ENCODE measurements at places on chromosomes 7 and 10. TPM values are rescaled to one million over a fixed set of nuclear protein-coding genes. Genes with fewer than 3 reads are reported as not detected.

GRCh38 chr7:21261627-21262594, 166.0 kb upstream of the SP4 start:
- DNase-seq, result no peak

ZNF438 gene
- total RNA-seq, result 13.9 TPM

- DNase-seq, result no peak
Observed at GRCh38 chr7:102313997-102314780, 27.5 kb downstream of the SH2B2 start.

SLC13A1 gene
- not detected for total RNA-seq

GRCh38 chr10:15387021-15387420, 15.9 kb upstream of the FAM171A1 start:
- no peak for DNase-seq

- no peak for DNase-seq
Observed at GRCh38 chr7:18520450-18521235, 25.1 kb downstream of the HDAC9 start.

RAB19 gene
- not detected for total RNA-seq

DNA sequence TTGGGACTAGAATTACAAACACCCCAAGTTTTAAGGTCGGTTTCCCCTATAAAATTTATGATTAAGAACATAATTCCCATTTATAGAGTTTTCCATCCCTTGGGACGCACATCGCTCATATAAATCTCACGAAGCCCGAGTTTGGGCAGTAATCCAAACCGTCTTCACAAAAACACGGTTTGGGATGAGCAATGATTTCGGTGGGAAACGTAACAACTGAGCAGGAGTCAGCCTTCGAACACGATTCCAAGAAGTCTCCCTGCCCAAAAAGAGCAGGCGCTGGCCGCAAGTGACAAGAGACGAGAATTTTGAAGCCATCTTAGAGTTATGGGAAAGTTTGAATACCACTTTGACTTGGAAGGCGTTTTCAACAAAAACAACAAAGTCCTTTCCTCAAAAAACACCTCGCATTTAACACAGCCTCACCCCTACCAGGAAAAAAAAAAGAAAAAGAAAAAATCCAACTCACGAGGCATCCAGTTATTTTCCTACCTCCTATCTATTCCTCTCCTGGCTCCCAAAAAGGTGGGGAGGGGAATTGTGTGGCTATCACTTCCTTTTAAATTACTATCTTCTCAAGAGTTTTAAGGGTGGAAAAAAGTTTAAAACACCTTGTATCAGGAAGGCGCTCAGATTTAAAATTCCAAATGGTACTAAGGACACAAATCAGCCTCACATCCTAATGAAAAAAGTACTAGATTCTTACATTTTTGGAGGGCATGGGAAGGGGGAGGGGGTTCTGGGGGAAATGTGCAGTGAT, 1.6 kb downstream of the SEPHS1 start:
- no peak for DNase-seq

DNA sequence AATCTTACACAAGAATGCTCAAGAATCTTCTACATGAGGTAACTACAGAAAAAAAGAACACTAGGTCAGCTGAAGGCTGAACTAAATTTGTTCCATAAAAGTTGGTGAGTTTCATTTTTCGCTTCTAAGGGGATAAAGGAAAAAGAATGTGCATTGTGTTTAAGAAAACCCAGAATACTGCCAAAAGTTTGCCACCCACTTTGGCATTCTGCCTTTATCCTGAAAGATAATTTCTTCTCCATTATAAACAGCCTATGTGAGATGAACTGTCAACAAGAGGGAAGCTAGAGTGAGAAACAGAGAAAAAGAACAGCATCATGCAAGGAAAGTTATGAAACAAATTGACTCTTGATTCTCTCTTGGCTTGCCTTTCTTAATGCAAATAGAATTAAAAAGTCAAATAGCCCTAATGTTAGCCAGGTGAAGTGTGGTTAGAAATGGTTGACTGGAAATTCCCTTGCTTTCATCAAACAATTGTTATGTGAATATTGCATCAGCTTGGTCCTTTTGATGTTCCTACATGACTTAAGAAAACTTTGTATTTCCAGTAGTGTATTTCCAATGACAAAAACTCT, 25.8 kb downstream of the STEAP1 start:
- DNase-seq, result no peak

GRCh38 chr7:20529260-20529659, 86.2 kb upstream of the ABCB5 start:
- DNase-seq, result peak; percentile 9

DNA sequence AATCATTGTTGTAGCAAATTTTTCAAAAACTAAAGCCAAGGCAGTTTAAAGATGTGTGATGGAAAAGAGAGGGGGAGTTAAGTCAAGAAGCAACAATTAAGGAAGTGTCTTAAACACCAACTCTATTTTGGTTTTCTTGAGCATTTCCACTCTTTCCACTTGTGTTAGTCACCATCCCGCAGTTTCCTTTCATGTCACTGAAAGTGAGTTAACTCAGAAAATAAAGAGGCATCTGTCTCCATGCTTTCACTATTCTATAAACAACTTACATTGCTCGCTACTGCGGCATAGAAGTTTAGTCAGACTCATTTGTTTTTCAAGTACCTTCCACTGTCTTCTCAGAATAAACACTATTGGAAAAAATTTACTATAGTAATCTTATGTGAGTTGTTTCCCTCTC, 284.9 kb upstream of the SEMA3D start:
- no peak for DNase-seq

DNA sequence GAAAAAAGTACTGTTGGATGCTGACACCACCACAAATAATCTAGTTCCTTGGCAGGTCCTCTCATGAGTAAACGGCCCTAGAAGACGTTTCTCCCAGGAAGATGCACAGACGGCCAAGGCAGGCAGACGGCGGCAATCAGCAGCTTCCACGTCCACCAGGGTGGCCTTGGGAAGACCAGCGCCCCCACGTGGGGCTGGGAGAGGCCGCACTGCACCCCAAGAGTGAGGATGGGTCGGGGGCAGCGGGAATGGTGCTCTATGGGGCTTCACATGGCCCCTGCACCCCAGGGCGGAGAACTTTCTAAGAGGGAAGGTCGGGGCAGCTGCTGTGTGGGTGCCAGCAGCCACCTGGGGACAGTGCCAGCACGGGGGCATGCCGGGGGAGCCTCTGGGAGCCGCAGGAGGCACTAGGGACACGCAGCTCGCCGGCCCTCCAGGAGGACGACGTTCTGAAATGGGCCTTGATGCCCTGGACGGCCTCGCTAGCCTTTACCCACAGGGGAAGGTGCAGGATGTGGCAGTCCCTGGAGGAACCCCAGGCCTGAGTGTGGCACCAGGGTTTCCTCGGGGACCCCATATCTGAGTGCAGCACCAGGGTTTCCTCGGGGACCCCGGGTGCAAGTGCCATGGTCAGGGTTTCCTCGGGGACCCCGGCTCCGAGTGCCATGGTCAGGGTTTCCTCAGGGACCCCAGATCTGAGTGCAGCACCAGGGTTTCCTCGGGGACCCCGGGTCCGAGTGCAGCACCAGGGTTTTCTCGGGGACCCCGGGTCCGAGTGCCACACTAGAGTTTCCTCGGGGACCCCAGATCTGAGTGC, 539.9 kb downstream of the DNAJB6 start:
- no peak for DNase-seq

ZNF804B gene
- total RNA-seq, result not detected

GRCh38 chr7:136657482-136657921, 210.9 kb upstream of the CHRM2 start:
- DNase-seq, result no peak

DNA sequence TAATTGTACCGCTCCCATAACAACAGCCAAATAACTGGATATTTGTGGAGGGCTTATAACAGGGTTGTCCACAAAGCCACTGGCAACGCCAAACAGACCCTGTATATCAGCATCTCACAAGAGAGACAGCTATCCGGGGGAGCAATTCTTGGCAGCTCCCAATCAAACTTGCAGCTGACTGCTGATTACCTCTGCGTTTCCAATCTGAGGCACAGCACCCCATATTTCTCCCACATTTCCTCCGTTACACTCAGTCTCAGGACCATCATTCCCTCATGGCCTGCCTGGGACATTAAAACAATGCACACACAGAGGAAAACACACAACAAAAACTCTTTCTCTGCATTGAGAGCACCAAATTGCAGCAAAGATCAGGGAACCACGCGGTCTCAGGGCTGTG, 67.8 kb upstream of the SDK1 start:
- DNase-seq, result no peak

DNA sequence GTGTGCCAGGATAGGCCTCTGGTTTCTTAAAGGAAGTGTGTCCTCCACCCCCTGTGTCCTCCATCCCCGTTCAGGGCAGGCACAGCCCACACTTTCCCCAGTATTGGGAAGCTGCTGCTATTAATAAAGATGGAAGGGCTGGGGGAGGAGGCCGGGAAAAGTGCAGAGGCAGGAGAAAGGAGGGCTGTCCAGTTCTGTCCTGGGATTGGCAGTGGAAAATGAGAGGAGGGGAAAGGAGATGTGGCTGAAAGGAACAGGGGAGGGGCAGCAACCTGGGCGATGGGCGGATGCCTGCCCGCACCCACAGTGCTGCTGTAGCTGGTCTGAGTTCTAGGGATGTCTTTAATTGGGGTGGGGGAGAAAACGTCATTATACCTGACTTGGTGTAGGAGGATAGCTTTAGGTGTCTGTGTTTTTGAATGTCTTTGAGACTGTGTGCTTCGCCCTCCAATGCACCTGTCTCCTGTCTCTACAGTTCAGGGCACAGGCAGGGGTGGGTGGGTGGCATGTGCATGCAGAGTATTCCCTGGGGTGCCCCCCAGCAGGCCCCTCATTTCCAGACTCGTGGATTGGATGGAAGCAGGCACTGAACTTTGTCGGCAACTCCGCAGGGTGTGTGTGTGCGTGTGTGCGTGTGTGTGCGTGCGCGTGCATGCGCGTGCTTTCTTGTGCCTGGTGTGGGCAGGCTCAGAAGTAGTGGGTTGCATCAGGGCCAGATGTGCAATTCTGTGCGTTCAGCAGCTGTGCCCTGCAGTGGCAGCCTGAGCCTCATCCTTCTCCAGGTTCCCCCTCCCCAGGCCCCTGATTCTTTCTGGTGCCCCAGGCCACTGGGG, 2.5 kb downstream of the TRIM8 start:
- DNase-seq, result peak; percentile 62

PRLHR gene
- total RNA-seq, result not detected

SPDYE1 gene
- not detected for total RNA-seq

BAIAP2L1 gene
- 2.0 TPM for total RNA-seq

DNA sequence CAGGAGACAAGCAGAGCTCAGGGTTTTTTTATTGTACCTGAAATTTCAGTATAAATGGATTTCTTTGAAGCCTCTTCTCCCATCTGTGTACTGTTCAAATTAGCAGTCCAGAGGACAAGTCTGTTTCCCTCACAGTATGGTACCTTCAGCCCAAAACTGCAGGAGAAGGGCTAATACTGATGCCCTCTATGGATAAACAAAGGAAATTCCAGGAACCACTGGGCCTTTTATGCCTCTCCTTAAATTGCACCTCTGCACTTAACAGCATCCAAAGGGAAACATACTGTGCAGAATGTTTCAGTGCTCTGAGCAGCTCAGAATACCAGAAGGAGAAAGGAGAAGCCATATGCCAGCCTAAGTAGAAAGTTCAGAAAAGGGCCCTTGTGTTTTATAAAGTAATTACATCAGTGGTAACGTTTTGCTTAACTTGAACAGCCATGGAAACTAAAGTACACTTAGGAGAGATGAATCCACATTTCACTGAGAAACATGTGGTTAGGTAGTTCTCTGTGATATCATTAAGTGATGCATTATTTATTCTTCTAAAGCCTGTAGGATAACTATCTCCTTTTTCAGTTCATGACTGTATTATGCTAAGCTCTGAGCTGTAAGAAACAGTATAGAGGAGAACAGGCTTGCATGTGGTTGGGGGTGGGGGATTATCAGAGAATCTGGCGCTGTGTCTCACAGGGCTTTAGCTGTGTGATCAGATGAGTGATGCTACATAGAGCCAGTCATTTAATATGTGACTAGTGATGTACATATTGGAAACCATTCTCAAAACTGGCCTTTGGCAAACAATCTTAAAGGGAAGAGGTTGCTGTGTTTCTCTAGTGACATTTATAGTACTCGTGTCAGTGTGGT, 111.3 kb downstream of the POU6F2 start:
- DNase-seq, result no peak

DNA sequence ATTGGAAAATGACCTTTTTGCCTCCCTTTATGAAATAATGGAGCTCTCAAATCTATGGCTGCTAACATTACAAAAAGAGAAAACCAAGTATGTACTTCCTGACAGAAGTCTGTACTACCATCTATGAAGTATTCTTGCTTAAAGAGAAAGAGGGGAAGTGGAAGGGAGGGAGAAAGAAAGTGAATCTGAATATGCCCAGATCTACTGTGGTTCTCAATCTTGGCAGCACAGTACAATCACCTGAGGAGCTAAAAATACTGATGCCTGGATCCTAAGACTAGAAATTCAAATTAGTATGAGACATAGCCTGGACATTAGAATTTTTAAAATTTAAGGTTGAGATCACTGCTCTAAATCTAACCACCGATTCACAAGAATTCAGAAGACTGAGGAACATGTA, 85.2 kb downstream of the IGF2BP3 start:
- DNase-seq, result no peak

GRCh38 chr7:20157456-20157855, 59.7 kb downstream of the MACC1 start:
- no peak for DNase-seq

RNF133 gene
- total RNA-seq, result 0.47 TPM

DNA sequence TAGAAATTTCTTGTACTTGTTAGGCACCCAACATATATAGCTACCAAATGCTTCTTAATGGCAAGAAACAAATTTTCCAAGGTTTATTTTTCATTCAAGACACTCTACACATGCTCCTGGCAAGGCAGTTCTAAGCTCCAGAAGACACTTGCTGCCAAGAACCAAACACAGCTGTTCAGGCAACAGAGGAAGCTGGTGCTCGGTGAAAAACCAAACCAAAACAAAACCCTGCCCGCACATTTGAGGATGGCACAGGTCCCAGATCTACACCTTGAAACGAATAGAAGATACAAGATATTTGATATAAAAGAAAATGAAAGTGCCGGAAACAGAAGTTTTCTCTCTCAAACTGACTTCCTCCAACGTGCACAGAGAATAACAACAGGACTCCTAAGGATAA, 4.9 kb upstream of the DNTT start:
- no peak for DNase-seq

DNA sequence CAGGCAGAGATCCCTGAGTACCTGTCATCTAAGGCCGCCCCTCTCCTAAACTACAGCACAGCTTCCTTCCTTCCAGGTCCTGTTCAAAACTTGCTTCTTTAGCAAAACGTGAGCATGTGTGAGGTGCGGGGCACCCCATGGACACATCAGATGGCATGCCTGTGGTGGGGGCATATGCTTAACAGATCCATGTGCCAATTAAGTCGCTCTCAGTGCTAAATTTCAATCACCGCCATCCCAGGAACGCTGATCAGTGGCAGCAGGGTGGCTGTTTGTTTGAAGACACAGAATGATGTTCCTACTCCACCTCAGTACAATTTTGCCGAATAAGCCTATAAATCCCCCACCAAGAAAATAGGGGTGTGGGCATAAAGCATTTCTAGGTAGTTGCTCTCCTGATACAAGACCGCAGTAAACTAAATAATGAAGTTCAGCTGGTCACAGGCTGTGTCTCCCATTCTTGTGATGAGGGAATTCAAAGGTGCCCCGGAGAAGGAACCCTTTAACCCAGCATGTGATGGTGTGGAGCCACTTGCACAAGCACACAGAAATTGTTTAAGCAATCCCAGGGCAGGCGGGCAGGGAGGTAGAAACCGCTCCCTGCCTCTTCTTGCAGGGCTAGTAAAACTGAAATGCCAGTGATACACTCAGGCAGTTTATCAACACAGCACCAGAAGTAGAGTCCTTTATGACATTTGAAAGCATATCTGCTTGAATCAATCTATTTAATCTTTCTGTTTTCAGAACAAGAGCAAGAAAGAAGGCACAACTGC, 205.7 kb downstream of the SORCS1 start:
- no peak for DNase-seq

SPDYE2 gene
- not detected for total RNA-seq

GRCh38 chr7:41735206-41735605, 32.3 kb upstream of the INHBA start:
- no peak for DNase-seq

Measured in left ventricle myocardium superior (tissue), 1 donor.